ENCODE measurements at places on chromosomes 4 and X.
A peak's percentile ranks its signal among the peaks of the same experiment; 100 is the strongest.

- DNase-seq = no peak
Measured at GRCh38 chr4:16034010-16034748, 49.6 kb downstream of the PROM1 start.

GRCh38 chr4:139738846-139739613, 73.4 kb downstream of the MGST2 start:
- DNase-seq = no peak

GRCh38 chr4:180809439-180809838, 1433.8 kb upstream of the TENM3 start:
- no peak for DNase-seq

- DNase-seq = no peak
Measured at GRCh38 chr4:16416601-16417000, 190.3 kb upstream of the TAPT1 start.

DNA sequence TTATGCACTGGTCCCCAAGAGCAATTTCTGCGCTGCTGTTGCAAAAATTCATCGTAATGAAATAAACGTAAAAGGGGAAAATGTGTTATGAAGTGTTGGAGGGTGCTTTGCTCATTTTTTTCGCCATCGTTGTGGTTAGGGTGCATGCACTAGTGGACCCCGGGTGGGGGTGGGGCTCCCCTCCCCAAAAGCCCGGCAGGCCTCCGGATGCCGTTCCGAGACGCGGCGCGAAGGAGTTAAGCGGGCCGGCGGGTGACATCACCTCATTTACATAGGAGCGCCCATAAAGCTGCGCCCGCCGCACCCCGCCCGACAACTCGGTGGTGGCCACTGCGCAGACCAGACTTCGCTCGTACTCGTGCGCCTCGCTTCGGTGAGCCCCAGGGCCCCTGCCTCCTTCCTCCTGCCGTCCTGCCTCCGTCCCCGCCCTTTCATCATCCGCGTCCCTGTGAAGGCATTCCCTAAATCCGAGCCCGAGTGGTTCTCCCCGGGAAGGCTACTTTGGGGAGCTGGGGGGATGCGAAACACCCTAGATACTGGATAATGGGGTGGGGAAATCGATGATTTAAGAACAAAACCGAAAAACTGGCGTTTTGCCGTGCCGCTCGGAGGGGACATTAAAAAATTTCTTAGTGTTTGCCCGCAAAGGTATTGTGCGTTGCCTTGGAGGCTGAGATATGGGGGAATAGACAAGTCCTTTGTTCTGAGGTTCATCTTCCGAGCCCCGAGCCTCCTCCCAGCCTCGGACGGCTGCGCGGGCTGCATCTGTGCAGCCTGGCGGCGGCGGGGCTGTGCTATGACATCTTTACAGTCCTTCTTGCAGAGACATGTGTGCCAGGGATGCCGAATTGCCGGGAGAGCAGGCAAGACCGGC, at the start of gene TMSB4X:
Gene TMSB4X, plus strand, starts transcription at position 315 of the 874 bp plus-strand sequence.
- peak; percentile 55 for DNase-seq

DNA sequence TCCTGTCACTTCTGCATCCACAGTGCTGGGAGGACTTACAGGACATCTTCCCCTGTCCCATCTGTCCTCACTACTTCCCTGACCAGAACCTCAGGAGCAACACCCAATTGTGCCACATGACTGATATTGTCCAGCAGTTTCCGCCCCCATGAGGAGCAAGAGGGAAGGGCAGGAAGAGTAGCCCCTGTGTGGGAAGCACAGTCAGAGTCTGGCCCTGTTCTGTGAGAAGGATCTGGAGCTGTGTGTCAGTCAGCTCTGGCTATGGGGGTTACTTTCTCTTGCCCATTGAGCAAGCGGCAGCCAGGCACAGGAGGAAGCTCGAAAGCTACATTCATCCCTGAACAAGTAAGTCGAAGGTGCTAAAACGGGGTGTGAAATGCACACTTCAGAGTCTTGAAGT, 14.8 kb upstream of the TRIM60 start:
- DNase-seq = peak; percentile 33

DNA sequence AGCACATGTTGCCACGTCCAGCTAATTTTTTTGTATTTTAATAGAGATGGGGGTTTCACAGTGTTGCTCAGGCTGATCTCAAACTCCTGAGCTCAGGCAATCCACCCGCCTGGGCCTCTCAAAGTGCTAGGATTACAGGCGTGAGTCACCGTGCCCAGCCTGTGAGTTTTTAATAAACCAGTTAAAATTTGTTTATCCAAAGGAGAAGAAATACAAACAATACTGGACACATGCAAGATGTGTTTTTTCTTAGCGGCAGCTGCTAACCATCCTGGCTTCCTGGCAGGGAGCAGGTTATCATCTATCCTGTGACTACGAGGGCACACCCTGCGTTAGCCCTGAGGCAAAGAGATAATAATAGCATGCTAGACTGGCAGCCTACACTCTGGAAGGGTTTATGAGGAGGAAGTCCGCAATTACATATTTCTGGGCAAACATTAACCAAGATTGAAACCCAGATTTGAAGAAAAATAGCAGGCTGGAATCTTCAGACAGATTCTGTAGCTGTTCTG, 191.4 kb downstream of the SPRY1 start:
- DNase-seq = peak; percentile 52

DNA sequence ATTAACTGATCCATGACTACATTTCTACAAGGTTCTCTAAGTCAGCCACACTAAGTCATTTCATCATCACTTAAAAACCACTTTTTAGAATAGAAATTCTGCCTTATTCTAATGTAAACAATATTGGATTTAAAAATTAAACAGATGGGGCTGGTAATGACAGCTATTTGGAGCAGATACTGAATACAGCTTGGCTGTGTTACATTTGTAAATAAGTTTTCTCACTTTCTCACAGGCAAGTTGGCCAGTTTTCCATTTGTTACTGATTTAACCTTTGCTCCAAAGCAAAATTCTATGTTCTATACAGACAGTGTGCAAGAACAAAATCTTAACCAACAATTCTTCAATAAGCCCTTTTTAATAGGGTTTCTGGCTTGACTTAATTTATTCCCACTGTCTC, 370.7 kb downstream of the GRIA2 start:
- no peak for DNase-seq

GRCh38 chr4:139770361-139770760, 104.7 kb downstream of the MGST2 start:
- no peak for DNase-seq

DNA sequence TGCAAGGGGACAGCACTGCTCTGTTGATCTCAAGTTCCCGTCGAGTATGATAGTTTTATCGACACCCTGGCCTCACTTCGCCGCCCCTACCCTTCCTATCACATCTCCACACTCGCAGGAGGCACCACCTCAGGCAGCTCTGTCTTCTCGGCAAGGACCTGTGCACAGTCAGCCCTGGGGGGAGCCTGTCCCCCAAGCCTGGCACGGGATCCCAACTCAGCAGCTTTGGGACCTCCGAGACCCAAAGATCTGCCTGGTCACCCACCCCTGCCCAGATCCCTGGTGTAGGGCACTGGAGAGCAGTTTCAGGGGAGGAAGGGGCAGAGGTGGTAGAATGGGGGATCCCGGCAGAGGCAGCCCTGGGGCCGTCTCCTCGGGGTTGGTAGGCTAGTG, 18.0 kb upstream of the UBA1 start:
- DNase-seq = no peak

DNA sequence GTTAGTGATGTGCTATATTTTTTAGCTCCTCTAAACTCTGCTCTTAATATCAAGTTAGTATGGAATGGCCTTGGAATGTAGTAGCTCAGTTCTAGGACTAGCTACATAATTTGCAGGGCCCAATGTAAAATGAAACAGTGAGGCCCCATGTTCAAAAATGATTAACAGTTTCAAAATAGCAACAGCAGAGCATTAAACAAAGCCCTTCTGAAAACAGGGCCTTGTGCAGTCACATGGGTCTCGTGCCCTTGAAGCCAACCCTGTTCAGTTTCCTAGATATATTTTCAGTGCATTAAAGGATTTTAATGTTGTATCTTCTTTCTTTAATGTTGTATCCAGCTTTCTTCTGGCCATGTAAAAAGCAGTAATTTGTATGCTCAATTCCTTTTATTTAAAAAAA, 82.1 kb downstream of the TASL start:
- DNase-seq = no peak

DNA sequence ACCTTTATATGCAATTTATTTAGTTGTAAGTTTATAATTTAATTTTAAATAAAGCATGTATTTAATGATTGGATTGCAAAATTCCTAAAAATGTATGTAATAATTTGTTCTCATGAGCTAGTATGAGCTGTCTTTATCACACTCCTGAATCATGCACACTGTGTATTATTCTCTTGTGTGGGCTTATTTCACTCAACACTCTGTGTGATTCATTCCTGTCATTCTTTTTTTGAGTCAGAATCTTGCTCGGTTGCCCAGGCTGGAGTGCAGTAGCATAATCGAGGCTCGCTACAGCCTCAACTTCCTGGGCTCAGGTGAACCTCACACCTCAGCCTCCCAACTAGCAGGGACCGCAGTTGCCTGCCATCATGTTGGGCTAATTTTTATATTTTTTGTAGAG, 123.1 kb upstream of the SLC34A2 start:
- DNase-seq = no peak

DNA sequence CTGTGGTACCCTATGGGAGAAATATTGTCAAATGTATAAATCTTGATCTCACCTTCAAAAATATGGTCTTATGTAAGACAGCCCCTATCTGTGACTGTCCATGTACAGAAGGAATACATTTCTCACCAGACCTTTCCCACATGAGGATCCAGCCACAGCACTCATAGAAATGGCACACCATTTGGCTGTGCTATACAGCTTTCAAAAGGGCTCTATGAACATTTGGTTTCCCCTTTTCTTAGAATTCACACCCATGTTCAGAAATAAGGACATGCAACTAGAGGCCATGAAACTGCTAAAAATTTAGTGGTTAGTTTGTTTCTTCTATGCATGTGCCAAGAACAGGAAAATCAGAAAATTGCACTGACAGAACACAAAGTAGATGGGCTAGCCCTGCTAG, 62.7 kb downstream of the ANTXR2 start:
- DNase-seq = no peak

DNA sequence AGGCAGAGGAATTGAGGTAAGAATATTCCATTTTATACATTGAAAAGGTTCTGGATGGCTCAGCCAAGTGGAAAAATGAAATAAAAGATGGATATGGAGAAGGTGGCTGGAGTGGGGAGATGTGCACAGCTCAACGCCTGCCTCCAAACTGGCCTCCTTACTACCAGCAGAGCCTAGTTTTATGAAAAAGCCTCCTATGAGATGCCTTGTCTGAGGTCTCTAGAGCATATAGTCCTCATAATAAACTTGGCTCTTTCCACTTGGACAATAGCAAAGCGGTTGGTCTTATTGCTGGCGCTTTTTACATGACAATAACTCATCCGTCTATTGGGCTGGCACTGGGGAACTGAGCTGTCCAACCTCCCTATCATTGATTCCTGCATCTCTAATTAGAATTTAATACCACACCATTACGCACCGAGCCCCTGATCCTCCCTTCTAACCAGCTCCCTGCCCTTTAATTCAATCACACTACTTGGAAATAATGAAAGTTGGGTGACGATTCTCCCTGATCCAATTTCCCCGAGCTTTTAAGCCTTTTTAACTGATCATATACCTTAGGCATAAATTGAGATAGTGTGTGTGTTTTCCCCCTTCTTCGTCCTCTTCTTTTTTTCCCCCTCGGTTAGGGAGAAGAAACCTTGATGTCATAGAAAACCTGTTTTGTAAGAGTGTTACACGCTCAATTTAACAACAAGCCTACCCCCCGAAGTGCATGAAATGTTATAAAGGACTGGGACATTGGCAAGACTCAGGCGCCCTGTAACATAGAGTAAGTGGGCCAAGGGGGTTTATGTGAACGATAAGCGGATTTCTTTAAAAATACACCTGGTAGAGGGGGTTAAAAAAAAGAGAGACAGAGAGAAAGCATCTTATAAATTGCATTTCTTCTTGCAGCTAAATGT, at the start of gene PHOX2B:
Gene PHOX2B, minus strand, starts transcription at position 155 of the 905 bp plus-strand sequence. Its CDS starts 115 bp downstream, at position 40.
- DNase-seq = no peak

DNA sequence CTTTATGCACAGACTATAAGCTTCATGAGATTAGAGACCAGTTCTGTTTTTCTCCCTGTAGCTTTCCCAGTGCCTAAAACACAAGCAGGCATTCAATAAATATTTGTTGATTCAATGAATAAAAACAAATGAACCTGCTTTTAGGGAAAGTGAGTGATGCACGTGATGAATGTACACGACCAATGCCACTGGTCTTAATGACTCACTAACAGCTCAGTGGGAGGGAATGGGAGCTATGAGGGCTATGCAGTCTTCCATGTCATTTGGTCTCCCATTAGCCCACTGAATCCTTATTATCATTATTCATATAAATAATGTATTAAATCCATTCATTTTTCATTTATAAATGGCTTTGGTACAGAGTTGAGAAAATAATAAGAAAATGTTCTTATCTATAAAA, 247.4 kb downstream of the FBXO8 start:
- DNase-seq = no peak

- DNase-seq = no peak
Measured at GRCh38 chrX:31228415-31228832, 156.6 kb upstream of the FTHL17 start.

GRCh38 chrX:31213941-31214340, 142.1 kb upstream of the FTHL17 start:
- DNase-seq = peak; percentile 25

DNA sequence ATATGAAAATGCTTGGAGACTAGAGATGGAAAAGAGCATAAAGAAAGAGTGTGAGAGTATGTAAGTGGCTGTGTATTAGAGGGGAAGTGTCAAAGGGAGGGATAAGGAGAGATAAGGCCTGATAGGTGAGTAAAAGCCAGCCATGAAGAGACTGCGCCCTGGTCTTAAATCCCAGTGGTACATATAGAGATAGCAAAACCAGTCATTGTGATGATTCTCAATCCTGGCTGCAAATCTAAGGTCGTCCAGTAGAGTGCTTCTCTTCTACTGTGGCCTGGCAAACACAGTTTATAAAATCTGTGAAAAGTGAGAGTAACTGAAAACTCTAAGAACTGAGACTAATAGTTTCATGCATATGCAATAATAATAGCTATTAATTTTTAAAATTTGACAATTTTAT, 86.9 kb downstream of the MAB21L2 start:
- peak; percentile 8 for DNase-seq

GRCh38 chr4:123528501-123529277, 132.1 kb downstream of the SPRY1 start:
- no peak for DNase-seq

DNA sequence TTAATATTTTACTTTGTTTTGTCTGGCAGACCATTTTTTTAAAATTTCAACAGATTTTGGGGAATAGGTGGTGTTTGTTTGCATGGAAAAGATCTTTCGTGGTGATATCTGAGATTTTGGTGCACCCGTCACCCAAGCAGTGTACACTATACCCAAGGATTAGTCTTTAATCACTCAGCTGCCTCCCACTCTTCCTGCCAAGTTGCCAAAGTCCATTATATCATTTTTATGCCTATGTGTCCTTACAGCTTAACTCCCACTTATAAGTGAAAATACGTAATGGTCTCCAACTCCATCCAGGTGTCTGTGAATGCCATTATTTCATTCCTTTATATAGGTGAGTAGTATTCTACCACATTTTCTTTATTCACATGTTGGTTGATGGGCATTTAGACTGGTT, 281.7 kb upstream of the GK2 start:
- no peak for DNase-seq

DNA sequence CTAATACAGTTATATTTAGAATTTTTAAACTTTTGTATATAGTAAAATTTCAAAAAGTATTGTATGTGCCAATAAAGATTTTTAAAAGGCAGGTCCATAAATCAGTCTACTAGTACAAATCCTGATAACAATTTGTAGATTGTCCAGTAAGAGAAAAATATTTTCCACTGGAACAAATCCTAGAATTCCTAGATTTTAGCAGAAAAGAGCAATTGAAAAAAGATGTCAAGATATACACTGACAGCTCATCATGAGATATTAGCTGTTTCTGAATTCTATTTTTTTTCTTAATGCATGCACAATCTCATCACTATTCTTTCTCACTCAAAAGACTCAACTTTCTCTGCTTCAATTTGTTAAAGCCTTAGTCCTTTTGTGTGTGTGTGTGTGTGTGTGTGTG, 289.2 kb upstream of the MAD2L1 start:
- no peak for DNase-seq

Data from HEK293T (cell line).